Activated CD4-positive, alpha-beta T cell treated with anti-CD3 and anti-CD28 coated beads for 36 hours (primary cell): ENCODE measurements at places on chromosomes 5 and 9. TPM values are rescaled to one million over a fixed set of nuclear protein-coding genes. Genes with fewer than 3 reads are reported as not detected.

The IL5 gene
- total RNA-seq: 0.69 TPM

GRCh38 chr5:60444661-60445360, 255.2 kb downstream of the DEPDC1B start:
- H3K4me1 ChIP-seq: no peaks in the 10 kb centered on the region
- H3K4me3 ChIP-seq: no peak overlapping the region
- no peaks in the 10 kb centered on the region for H3K36me3 ChIP-seq
- H3K27ac ChIP-seq: no peak overlapping the region
- H3K27me3 ChIP-seq: peaks cover 2% of the 10 kb centered on the region
- DNase-seq: no peak

- peaks cover 23% of the 10 kb centered on the region for H3K27me3 ChIP-seq
- no peak overlapping the region for H3K27ac ChIP-seq
- no peaks in the 10 kb centered on the region for H3K4me1 ChIP-seq
- H3K4me3 ChIP-seq: no peak overlapping the region
- H3K36me3 ChIP-seq: no peaks in the 10 kb centered on the region
- no peak for DNase-seq
Observed at GRCh38 chr9:22124263-22125011, 115.3 kb upstream of the CDKN2B start.

DNA sequence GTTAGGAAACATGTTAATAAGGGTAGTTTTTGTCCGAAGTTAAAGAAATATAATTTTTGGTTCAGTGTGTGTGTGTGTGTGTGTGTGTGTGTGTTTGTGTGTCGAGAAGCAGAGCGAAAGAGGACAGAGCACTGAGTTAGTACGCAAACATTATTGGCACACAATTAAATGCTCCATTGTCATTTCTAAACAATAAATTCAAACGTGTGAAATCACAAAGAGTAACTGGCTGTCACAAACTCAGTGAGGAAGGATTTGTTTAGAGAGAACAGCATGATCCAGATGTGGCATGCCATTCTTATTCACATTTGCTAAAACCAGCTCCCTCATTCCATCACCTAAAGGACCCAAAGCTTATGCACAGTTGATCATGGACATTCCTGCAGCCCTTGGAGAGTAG, 970.8 kb downstream of the DTWD2 start:
- H3K4me3 ChIP-seq: no peak overlapping the region
- no peaks in the 10 kb centered on the region for H3K4me1 ChIP-seq
- no peaks in the 10 kb centered on the region for H3K27me3 ChIP-seq

DNA sequence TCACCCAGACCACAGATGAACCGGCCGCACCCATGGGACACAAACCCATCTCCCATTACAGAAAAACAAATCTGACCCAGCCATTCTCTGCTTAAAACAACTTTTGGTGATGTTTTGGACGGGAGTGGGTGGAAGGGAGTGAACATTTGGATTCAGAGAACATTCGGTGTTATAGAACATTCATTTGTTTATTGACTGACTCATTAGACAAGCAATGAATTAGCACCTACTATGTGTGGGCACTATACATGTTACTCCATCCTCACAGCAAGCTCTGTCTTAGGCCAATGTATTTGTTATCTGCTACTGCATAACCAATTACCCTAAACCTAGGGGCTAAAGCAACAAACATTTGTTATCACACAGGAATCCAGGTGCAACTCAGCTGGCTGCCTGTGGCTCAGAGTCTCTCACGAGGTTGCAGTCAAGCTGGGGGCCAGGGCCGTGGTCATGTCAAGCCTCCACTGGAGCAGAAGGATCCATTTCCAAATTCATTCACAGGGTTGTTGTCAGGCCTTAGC, 5.1 kb upstream of the ERGIC1 start:
- peaks cover 12% of the 10 kb centered on the region for H3K4me1 ChIP-seq
- H3K4me3 ChIP-seq: no peak overlapping the region
- no peak for DNase-seq
- no peaks in the 10 kb centered on the region for H3K27me3 ChIP-seq
- peaks cover 6% of the 10 kb centered on the region for H3K36me3 ChIP-seq
- H3K27ac ChIP-seq: no peak overlapping the region

DNA sequence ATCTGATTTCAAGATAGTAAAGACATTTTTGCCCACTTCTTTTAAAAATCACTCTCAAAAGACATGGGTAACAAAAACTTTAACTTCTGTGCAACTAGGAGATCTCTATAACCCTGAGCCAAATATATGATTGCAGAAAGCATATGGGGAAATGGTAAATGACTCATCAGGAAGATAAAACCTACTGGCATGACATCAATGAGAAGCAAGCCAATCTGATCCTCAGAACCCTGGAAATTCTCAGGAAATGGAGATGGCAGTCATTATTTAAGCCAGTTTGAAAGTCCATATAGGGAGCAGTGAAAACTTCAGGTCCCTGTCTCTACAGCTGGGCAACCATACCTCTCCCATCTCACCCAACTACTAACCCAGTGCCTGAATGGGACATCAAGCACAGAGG, 249.7 kb upstream of the NREP start:
- peaks cover 4% of the 10 kb centered on the region for H3K4me1 ChIP-seq
- no peaks in the 10 kb centered on the region for H3K27me3 ChIP-seq
- DNase-seq: no peak
- H3K4me3 ChIP-seq: no peak overlapping the region
- H3K27ac ChIP-seq: no peak overlapping the region
